Activated CD4-positive, alpha-beta T cell treated with anti-CD3 and anti-CD28 coated beads for 24 hours (primary cell): ENCODE measurements at places on chromosomes 2 and 18.

GRCh38 chr18:76494231-76495005 is 624 bp downstream of the ZNF516 start:
- DNase-seq, result no peak

DNA sequence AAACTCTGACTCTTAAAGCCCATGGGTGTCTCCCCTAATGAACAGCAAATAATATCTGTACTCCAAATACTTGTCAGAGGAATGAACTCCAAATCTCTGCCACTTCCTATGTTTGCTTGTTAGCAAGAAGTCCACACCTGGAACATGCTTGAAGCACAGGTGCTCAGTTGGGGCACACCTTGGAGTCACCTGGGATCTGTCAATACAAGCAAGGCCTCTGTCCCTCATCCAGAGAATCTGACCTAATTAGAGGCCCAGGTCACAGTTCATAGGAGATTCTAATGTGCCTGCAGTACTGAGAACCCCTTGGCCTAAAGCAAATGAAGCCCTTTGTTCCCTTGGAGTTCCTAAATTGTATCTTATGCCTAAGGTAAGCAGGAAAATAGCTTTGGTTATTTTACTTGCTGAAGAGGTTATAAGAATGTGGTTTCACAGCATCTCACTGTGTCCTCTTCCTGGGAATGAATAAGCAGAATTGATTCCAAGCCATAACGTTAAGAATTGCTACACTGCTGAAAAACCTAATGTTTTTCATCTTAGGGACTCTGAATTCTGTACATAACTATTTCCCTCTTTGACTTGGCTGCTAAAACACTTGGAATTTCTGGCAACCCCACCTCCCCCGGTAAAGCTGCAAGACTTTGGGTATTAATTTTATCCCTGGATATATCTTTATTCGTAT is 113.4 kb downstream of the PIEZO2 start:
- no peak for DNase-seq

DNA sequence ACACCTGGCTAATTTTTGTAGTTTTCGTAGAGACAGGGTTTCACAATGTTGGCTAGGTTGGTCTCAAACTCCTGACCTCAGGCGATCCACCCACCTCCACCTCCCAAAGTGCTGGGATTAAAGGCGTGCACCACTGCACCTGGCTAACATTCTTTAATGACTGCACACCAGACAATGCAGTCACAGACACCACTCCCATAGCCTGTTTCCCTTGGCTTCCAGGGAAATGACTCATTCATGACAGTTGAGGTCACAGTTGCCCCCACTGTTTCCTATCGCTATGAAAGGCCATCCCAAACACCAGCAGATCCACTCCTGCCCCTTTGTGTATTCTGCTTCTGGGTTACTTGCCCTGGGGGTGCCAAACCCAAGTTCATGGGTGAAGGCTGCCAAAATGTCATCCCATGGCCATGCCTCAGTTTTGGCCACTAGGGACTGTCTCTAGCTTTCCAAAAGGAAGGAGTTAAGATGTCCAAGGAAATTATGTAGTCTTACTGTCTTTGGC is 8.7 kb downstream of the CHMP1B start:
- DNase-seq, result no peak

DNA sequence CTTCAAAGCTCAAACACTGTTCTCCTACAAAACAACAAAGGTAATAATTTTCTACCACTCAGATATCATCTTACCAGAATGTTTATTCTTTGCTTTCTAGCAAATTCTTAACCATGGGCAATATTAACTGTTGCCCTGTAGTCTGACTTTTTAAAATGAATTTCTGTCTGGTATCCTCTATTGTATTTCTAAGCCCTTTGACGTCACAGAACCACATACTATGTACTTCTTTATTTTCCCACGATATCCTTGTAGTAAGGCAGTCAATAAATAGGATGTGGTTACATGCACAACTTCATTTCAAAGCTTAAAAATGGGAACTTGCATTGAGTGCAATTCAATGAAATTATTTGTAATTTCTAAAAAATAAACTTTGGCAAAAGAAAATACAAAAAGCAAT is 58.7 kb downstream of the THADA start:
- DNase-seq, result no peak

DNA sequence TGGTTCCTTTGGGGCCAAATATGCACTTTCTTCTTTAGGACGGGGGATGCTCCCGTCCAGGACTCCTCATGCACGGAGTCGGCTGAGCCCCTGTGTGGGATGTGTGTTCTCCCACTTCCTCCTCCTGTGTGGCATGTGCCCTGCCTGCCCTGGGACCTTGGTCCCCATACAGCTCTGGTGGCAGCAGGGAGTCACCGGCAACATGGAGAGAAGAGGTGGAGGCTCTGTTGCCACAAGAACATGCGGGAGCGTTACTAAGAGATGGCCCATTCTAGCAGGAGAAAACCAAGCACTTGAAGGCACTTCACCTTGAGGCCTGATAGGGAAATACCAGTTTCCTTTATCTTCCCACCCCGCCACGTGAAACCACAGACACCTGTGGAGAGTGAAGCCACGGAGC is 98.0 kb downstream of the DDX1 start:
- no peak for DNase-seq

- no peak for DNase-seq
Observed at GRCh38 chr2:39646267-39646666, 19.4 kb upstream of the TMEM178A start.

DNA sequence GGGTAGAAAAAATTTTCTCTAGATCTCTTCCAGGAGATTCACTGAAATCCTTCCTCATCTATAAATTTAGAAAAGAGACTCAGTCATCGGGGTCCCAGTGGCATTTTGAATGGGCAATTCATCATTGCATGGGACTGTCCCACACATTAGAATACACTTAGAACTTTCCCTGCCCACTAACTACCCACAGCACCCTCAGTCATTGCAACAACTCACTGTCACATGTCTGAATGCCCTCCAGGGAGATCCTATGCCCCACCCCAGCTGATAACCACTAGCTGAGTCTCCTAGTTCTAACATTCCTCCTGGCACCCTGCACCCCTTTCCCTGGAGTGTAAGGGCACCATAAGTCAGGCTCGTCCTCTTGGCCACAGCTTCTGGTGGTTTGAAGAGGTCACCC is 89.6 kb downstream of the INSIG2 start:
- no peak for DNase-seq

GRCh38 chr18:79712206-79712857 is 32.7 kb downstream of the CTDP1 start:
- DNase-seq, result no peak

DNA sequence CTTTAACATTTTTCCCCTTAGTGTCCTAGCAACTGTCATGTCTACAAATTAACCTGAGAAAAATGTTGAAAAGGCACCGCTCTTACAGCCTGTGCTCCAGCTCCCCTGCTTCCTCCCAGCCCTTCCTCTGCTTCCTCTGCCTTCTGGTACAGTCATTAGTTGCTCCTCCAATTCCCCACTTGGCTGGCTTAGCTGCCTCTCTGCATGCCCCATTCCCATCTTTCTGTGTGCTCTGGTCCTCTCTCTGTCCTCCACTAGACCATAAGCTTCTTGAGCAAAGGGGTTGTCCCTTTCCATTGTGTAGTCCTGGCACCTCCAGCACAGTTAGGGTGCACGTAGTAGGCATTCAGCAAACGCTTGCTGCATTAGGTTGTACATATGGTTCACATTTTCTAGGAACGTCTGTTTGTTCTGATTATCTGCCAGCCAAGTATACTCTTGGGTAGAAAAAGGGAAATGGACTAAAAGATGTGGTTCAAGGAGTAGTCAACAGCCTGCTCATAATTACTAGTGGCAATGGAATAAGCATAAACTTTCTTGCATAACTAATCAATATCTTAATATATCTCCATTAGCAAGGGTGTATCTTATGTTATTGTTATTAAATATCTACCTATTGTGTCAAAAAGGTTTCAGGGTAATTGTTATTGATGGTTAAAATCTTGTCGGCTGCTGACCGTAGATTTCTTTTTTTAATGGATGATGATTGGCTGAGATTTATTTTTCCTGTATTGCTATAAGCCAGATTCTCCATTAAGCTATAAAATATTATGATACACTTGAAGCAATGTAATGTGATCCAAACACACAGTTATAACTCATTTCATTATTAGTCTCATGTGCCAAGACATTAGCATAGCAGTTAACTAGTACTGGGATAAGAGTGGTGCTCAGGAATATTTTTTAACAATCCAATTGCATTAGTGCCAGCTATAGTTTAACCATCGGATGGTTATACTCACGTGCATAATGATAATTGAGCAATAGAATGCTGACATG is 340.1 kb downstream of the SLC4A3 start:
- no peak for DNase-seq

DNA sequence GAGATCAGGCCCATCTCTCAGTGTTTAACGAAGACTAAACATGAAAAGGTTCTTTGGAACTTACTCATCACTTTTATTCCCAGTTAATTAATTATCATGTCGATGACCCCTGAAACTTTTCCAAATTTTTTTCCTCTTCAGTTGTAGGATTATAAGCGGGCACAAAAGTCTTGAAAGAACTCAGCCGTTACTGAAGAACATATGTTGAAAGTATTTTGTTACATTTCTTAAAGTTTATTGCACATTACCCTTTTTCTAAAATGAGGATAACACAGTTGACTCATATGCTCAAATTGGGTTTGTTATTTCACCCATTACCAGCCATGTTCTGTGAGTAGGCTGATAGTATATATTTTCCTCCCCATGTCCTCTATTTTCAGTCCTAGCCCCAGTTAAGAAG is 75.9 kb upstream of the COL3A1 start:
- DNase-seq, result no peak

DNA sequence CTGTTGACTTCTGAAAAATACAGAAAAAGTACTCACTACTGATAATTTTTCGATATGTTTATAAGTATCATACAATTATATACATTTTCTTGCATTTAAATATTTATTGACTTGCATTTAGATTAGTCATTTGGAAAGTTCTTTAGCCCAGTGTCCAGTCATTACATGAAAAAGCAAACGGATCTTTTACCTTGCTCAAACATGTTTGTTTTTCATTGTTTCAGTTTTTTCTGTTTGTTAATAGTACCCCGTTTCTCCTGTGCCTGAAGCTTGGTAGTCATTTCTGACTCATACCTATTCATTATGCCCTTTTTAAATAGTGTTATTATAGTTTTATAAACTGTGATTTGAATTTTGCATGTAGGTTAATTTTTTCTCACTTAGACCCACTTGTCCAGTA is 28.1 kb downstream of the CEP192 start:
- no peak for DNase-seq

- no peak for DNase-seq
Observed at GRCh38 chr2:8675543-8675942, 6.3 kb upstream of the ID2 start.
